Suppressor macrophage treated with lipopolysaccharide for 4 hours (primary cell): ENCODE measurements at places on chromosomes 12 and 14.

DNA sequence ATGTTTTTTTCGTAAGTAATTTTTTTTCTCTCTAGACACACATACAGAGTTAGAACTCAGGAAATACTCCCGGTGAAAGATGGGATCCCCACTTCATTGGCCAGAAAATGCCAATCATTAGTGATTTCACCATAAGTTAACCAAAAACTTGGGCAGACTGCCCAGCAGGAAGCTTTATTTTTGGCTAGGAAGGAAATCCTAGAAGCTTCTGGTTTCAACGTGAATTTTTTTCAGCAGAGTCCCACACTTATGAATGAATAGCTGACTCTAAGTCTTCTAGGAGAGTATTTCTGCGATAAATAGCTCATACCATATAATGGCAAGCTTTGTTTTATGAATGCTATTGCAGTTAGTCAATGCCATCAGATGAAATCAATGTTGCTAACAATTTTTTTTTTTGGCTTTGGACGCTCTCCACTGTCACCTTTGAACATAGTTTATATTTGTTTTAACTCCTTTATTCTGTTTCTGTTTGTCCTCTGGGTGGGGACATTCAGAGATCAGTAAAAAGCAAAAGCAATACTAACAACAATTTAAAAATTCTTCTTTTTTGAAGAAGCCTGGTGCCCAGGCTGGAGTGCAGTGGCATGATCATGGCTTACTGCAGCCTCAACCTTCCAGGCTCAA, 9.5 kb downstream of the PPP1CC start:
- no peak for DNase-seq

DNA sequence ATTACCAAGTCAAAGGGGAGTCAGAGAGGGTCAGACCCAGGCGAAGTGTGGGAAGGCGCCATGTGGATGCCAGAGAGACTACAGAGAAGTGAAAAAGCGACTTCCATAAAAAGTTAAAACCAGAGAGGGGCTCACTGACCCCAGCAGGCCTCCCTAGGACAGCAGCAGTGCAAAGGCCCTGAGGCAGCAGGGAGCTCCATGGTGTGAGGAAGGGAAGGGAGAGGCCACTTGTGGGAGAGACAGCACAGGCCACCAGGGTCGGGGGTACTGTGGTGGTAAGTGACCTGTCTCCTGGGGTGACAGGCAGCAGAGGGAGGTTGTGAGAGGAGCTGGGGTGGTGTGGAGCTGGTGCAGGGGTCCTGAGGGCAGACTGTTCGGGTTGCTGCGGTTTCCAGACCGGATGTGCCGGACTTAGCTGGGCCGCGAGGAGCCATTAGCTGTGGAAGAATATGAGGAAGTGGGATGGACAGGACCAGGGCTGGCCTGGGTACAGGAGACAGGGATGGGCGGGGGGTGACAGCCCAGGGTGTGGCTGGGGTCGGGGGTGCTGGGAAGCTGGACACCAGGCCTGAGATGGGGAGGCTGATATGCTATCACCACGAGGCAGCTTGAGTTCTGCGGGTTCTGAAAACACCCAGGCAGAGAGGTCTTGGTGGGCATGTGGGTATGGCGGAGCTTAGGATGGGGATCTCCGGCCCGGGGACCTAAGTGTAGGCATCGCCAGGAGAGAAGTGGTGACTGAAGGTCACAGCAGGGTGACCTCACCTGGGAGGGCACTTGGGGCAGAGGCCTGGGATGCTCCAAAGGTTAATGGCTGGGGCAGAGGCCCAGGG, 22.7 kb downstream of the SETD1B start:
- no peak for DNase-seq

GRCh38 chr14:32657081-32657480, 281.6 kb upstream of the NPAS3 start:
- peak; percentile 92 for DNase-seq

- no peak for DNase-seq
Observed at GRCh38 chr14:33812601-33813000, 138.3 kb downstream of the EGLN3 start.

GRCh38 chr14:50233951-50234250, 2.5 kb upstream of the SOS2 start:
- DNase-seq: no peak

- DNase-seq: no peak
Observed at GRCh38 chr12:132264086-132265010, 65.0 kb downstream of the GALNT9 start.
